Chondrocyte (in vitro differentiated cells): ENCODE measurements at places on chromosomes 13 and 19. TPM values are rescaled to one million over a fixed set of nuclear protein-coding genes. Genes with fewer than 3 reads are reported as not detected.

The CYP2A7 gene
- not detected in 3 replicates for total RNA-seq

GRCh38 chr19:47663911-47664771 lies 49.1 kb upstream of the EHD2 start:
- H3K4me3 ChIP-seq: peak overlapping the region; percentile 50
- peaks cover 45% of the 10 kb centered on the region for H3K4me1 ChIP-seq
- peak overlapping the region; percentile 96 for H3K27ac ChIP-seq
- H3K27me3 ChIP-seq: no peaks in the 10 kb centered on the region
- H3K36me3 ChIP-seq: no peaks in the 10 kb centered on the region
- peak; percentile 82 for DNase-seq

DNA sequence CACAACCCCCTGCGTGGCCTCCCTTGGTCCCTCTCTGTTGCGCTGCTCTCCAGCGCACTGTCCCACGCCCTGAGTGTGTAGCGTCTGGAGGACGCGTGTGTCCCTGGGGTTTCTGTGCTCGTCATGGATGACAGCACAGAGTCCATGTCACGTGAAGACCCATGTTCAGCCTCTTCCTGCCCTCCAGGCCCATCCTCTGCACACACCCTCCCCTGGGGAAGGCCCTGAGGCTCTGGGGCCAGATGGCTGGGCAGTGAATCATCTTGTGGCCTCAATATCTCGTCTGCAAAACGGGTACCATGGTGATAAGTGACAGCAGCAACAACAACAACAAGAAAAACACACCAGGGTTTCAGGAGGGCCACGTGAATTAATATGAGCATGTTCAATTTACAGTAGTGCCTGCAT lies 71.5 kb upstream of the ARHGEF7 start:
- no peaks in the 10 kb centered on the region for H3K36me3 ChIP-seq
- DNase-seq: no peak
- no peak overlapping the region for H3K4me3 ChIP-seq

The PNPLA6 gene
- total RNA-seq: 78.1 to 97.9 TPM (median 87.9 TPM) in 3 replicates

DNA sequence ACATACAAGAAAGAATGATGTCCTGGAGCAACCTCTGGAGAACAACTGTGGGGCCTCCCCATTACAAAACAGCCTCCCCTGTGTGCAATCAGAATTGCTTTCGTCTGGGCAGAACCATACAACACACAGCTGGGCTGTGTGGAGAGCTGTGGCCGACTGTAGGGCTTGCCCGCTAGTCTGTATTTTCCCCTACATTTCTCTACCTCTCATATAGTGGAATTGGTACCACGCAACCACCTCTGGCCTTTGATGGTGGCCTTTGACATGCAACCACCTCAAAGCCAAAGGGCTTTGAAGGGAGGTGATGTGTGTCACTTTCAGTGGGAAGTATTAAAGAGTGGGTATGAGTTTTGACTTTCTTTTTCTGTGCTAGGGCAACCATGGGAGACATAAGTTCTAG lies 34.0 kb downstream of the GARRE1 start:
- H3K27ac ChIP-seq: no peak overlapping the region
- H3K4me1 ChIP-seq: peaks cover 21% of the 10 kb centered on the region
- H3K4me3 ChIP-seq: no peak overlapping the region
- DNase-seq: no peak
- peaks cover 4% of the 10 kb centered on the region for H3K36me3 ChIP-seq
- no peaks in the 10 kb centered on the region for H3K27me3 ChIP-seq

- DNase-seq: no peak
- H3K36me3 ChIP-seq: peaks cover 10% of the 10 kb centered on the region
- H3K4me3 ChIP-seq: no peak overlapping the region
- peaks cover 4% of the 10 kb centered on the region for H3K4me1 ChIP-seq
These were observed 326.2 kb upstream of the GPC6 start for GRCh38 chr13:92900446-92900845.

DNA sequence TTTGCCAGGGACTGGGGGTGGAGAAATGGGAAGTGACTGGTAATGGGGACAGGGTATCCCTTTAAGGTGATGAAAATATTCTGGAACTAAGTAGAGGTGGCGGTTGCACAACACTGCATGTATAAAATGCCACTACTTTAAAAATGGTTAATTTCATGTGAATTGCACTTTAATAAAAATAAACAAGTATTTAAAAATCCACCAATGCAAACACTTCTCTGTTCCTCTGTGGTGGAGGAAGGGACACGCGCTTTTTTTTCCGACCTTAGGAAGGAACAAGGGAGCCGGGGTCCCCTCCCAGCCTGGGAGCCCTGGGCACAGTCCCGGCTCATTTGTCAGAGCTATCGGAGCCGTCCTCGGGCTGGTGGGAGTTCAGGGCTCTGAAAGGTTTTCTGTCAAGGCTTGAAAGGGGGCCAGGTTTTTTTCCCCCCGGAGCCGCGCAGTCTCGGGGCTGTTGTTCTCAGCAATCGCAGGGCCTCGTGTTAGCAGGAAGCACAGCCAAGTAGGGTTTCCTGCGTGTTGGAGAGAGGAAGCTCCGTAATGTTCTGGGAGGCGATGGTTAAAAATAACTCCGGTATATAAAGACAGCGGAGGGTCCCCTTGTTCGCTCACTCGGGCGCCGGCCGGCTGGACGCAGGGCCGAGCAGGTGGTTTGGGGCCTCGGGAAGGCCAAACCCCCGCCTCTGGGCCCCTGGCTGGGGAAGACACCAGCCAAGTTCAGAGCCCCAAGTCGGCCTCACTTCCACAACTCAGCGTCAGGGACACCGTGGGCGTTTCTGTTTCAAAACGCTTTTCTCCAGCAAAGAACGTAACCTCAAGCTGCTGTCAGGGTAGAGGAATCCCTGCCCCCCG lies 41.2 kb upstream of the KLF2 start:
- H3K4me1 ChIP-seq: peaks cover 28% of the 10 kb centered on the region
- H3K27ac ChIP-seq: peak overlapping the region; percentile 94
- no peak for DNase-seq
- peaks cover 13% of the 10 kb centered on the region for H3K27me3 ChIP-seq
- H3K4me3 ChIP-seq: peak overlapping the region; percentile 41
- no peaks in the 10 kb centered on the region for H3K36me3 ChIP-seq

DNA sequence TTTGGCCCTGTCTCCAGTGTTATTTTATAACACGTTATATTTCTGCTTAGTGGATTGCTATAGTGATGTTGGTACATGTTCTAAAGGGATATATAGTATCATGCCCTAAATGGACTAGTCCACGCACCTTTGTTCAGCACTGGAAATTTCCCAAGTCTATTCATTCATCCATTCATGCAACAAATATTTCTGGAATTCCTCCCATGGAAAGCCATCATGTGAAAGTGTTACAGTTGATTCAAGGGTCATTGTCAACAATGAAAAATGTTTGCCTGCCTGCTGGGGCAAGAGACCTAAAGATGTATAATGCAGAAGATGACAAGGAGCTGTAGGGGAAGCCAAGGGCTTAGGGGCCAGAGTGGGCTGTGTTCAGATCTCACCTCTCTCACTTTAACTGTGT lies 10.8 kb upstream of the HSPH1 start:
- peak overlapping the region; percentile 87 for H3K27ac ChIP-seq
- no peak overlapping the region for H3K4me3 ChIP-seq
- no peak for DNase-seq

GRCh38 chr19:52987221-52987620 lies 24.5 kb upstream of the ZNF816 start:
- no peaks in the 10 kb centered on the region for H3K27me3 ChIP-seq
